ENCODE measurements at places on chromosomes 5 and 9.

- DNase-seq = no peak
Measured at GRCh38 chr5:160419458-160420330, 813 bp upstream of the SLU7 start.

GRCh38 chr9:94086486-94087345 lies 2.5 kb downstream of the PTPDC1 start:
- DNase-seq = no peak

GRCh38 chr9:70142101-70142500 lies 98.5 kb downstream of the MAMDC2 start:
- DNase-seq = no peak

- no peak for DNase-seq
Measured at GRCh38 chr5:11372191-11372590, 532.1 kb downstream of the CTNND2 start.

- peak; percentile 27 for DNase-seq
Measured at GRCh38 chr9:2087500-2088313, 72.6 kb downstream of the SMARCA2 start.

- peak; percentile 55 for DNase-seq
Measured at GRCh38 chr5:43389679-43390329, 22.4 kb downstream of the CCL28 start.

DNA sequence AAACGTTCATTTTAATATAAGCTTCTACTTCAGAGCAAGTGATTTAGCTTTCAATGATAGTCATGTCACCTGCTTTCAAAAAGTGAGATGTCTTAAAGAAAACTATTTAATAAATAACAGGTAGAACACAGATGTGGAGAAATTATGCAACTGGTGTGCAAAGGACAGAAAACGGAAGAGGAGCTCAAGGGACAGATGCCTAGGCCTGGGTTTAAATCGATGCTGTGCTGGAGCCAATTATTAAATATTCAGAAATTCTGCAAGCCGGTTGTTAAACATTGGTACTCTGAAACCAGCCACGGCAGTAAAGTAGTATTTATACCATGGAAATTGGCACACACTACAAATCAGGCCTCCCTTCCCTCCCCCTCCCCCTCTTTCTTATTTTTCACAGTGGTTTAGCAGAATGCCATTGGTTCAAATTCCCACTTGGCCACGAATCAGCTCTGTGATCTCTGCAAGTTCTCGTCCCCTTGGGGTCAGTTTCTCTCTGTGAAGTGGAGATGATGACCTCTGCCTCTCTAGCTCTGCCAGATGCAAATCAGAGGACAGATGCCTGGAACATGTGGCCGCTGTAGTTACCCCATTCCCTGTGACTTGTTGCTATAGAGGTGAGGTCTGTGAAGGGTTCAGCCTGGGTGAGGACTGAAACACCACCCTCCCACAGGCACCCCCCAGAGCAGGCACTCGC lies 6.2 kb upstream of the RNF130 start:
- no peak for DNase-seq

DNA sequence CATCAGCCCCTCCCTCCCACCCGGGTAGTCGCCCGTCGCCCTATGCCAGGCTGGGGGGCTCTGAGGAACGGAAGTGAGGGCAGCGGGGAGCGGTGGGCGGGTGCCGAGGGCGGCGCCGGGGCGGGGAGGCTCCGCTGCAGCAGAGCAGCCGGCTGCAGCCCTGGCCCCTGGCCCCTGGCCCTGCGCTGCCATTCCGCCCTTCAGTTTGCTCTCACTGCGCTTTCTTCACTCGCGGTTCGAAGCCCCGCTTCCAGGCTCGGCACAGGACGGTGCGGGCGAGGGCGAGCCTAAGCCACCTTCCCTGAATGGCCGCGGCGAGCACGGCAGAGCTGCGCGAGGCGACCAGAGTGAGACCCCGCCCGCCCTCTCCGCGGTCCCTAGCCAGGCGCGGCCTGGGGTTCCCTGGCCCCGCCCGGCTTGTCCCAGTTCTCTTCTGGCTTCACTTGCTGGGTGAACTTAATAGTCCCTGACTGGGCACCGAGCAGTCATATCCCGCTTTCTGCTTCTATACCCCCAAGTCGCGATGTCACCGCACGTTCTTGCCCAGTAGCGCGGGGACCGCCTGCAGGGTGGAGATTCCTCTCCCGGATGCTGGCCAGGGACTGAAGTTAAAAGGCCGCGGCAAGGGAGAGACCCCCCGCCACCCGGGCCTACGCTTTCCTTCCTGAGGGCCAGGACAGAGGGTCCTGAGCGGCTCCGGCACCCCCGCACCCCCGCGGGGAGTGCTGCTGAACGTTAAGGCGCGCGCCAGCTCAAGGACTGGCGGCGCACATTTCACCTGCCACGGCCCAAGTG lies 623 bp upstream of the TRIM36 start:
- peak; percentile 29 for DNase-seq

- no peak for DNase-seq
Measured at GRCh38 chr5:15124871-15125568, 253.4 kb upstream of the ANKH start.

DNA sequence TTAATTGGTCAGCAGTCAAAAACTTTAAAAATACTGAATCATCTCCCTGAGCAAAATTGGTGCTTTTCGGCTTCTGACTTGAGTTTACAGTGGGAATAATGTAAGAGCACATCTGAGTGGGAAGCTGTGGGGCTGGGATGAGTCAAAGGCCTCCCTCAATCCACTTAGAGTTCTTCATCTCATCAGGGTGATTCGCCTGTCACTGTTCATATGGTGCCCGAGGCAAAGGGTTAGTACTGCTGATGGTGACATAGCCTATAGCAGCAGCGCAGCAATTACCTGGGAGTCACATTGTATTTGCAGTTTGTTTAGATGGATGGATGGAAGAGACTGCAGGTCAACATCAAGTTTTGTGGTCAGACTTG lies 113.8 kb upstream of the ZNF608 start:
- DNase-seq = no peak

DNA sequence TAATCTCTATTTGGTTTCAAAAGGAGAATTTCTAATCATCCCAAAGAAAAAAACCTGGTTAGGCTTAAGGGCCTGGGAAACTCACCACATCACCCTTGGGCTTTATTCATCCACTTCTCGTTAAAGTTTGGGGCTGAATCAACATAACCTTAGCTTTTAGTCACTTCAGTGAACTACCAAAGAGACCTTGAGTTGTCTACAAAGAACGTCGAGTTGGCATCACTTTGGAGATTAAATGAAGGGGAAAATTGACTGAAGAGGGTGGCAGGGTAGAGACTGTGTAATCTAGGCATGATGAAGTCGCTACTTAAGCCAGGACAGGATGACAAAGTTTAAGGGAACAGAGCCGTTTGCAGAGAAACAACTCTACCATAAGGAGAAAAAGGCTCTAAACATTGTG lies 341.4 kb downstream of the RAB3C start:
- DNase-seq = no peak

- DNase-seq = no peak
Measured at GRCh38 chr9:18703151-18703900, 229.4 kb downstream of the ADAMTSL1 start.

GRCh38 chr5:19322716-19323485 lies 665.1 kb downstream of the CDH18 start:
- DNase-seq = no peak

DNA sequence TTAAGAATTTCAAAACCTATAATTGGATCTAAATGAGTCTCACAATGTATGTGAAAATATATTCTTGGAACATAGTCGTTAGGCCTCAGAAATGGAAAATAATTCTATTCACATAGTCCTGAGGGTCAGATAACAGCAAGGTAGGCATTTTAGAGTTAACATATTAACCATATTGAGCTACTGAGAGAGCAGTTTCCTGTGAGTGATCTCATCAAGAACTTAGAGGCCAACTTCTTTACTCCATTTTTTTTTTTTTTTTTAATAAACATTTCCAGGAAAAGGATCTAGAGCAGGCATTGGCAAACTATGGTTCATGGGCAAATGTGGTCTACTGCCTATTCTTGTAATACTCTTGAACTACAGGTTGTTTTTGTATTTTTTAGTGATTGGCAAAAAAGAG lies 26.6 kb downstream of the RAB24 start:
- DNase-seq = no peak

GRCh38 chr9:33506626-33507370 lies 17.3 kb upstream of the ANKRD18B start:
- DNase-seq = no peak

- DNase-seq = no peak
Measured at GRCh38 chr5:155290937-155291336, 277.4 kb downstream of the KIF4B start.

GRCh38 chr5:98827588-98828284 lies 54.3 kb downstream of the RGMB start:
- no peak for DNase-seq

- no peak for DNase-seq
Measured at GRCh38 chr5:17445185-17445584, 52.8 kb upstream of the TAF11L2 start.

DNA sequence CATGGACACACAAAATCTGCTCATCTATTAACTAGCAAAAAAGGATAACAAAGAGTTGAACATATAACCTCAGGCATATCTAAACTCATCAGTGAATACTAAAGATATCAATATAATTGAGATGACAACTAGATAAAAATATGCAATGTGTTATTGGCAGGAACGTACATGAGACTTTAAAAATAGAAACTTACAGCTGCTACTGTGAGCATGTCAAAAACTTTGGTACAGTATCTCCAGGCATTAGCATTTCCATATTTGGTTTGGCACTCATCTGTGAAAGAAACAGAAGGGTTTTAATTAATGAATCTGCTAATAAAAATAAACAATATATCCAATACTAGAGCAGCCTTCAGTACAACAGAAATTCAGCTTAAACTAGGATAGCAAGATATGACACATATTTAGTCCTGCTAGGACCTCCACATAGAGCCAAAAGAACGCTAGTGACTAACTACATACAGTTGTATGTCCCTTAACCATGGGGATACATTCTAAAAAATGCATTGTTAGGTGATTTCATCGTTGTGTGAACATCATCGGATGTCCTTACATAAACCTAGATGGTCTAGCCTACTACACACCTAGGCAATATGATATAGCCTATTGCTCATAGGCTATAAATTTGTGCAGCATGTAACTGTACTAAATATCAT lies 10.5 kb upstream of the SCAI start:
- no peak for DNase-seq

- no peak for DNase-seq
Measured at GRCh38 chr5:168798065-168799023, 219.2 kb upstream of the PANK3 start.

DNA sequence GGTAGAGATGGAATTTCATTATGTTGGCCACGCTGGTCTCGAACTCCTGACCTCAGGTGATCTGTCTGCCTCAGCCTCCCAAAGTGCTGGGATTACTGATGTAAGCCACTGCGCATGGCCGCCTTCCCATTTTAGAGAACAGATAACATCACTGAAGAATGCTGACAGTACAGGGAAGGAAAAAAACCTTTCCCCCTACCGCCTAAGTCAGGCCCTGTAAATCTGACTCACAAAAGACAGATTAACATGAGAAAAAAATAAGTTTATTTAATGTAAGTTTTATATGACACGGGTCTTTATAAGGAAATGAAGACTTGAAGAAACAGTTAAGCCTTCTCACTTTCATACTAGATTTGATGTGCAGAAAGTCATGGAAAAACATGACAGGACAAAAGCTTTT lies 227.2 kb upstream of the ZNF608 start:
- DNase-seq = no peak

DNA sequence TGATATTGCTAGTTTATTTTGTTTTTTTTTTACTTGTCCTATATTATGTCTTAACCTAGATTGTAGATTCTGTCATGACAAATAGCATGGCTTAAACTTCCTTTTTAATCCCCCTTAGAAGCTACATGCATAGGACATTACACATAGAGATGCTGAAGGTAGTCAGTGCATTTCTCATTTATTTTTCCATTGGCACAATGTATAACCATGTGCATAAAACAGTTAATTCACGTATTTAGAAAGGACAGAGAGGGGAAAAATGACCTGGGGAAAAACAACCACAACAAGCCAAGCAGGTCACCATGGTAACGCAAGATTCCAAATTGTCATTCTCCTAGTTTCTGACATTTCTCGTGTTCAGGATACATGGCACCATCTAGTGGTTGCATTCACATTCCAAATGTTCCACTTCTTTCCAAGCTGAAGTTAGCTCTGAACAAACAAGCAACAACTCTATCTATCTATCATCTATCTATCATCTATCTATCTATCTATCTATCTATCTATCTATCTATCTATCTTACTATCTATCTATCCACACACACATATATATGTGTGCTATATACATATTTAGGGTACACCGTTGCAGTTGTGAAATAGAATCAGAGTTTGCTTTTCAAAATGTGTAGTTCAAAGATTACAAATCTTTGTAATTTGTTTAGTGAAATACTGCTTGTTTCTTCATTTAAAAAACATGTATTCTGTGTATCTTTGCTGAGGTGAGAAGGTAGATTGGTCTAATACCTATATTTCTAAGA lies 487.2 kb upstream of the ST8SIA4 start:
- DNase-seq = peak; percentile 55

GRCh38 chr9:108673386-108673785 lies 182.4 kb downstream of the ACTL7B start:
- no peak for DNase-seq

Data from iPS DF 6.9 (cell line).